ENCODE measurements at places on chromosomes 16 and 17.

GRCh38 chr17:29140631-29141513, 39.3 kb downstream of the MYO18A start:
- no peak for DNase-seq

- DNase-seq: no peak
Observed at GRCh38 chr16:65846210-65846602, 520.3 kb upstream of the CDH5 start.

- DNase-seq: no peak
Observed at GRCh38 chr17:80667462-80668277, 123.0 kb downstream of the RPTOR start.

- DNase-seq: no peak
Observed at GRCh38 chr17:28228986-28229729, 89.8 kb upstream of the TMEM97 start.

DNA sequence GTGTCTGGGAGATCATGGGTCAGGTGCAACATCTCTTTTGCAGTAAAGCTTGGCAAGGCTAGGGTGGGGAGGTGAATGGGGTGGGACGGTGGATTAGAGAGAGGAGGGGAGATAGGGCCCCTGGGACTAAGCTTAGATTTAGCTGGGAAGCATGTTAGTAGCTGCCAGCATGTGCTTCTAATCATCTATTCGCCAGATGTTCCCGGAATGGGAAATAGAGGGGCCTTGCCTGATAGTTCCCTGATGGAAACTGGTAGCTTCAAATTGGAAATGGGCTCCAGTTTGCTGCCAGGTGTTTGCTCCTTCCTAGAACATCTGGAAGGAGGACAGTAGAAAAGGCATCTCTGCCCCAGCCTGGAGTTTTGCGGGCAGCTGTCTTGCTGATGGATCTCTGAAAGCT, 176.1 kb downstream of the CCDC182 start:
- no peak for DNase-seq

- no peak for DNase-seq
Observed at GRCh38 chr17:41004397-41004796, 4.5 kb downstream of the KRTAP3-1 start.

DNA sequence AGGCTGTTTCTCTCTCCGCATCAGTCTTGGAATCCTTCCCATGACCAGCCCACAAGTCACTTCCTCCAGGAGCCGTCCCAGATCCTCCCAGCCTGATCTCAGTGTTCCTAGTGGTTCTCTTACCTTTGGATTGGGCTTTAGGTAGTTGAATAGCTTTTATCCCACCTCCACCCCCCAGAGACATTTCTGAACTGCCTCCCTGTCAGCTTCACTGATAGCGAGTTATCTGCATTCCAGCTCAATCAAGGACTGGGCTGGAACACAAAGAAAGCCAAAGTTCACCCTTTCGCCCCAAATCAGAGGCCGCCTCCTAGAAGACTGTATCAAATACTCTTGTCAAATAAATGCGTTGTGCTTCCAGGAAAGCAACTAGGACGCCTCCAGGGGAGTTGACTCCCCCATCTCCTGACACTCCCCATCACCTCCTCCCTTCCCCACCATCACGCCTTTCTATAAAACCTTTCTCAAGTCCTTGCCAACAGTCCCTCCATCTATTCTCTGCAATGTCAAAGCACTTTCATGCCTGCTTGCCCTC, 72.7 kb downstream of the TMEM132E start:
- DNase-seq: no peak

GRCh38 chr17:61574542-61575351, 16.3 kb downstream of the NACA2 start:
- DNase-seq: peak; percentile 58

DNA sequence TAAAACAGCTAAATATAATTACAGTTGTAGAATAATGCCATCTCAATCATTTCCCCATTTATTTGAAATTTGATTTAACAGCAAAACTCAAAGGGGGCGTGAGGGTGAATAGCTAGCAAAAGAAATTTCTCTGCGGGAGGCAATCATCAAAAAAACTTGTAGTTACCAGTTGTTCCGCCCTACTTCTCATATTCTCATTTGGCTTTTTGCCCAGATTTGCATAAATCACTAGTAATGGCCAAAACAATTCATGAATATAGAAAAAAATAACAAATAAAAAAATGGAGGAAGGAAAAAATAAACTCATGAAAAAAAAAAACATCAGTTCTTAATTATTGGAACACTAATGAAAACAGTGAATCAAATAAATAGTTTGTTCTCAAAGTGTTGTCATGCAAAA, 722.6 kb upstream of the KIF2B start:
- DNase-seq: no peak

DNA sequence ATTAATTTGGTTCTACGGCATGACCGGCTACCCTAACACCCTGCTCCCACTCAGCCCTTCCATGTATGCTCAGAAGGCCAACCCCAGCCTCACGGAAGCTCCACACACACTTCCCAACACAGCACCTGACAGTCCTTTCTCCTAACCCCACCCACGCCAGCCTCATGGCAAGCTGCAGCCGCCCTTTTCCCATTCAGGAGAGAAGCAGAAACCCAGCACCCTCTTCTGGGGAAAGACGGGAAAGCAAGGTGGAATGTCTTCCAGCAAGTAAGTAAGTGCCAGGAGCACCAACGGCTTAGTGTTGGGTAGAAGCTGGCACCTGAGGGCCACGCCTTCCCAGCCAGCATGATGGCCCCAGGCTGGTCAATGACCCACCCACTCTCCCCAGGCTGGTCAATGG, 32.1 kb downstream of the ABR start:
- no peak for DNase-seq

Measured in NCI-H1930 (cell line).